ENCODE measurements at places on chromosomes 6 and 20.

GRCh38 chr6:67133973-67134372 lies 1426.9 kb upstream of the EYS start:
- no peak for DNase-seq

GRCh38 chr6:163339466-163339865 lies 75.1 kb upstream of the QKI start:
- no peak for DNase-seq

GRCh38 chr6:28589234-28589956 lies 63.7 kb downstream of the GPX5 start:
- peak; percentile 79 for DNase-seq

DNA sequence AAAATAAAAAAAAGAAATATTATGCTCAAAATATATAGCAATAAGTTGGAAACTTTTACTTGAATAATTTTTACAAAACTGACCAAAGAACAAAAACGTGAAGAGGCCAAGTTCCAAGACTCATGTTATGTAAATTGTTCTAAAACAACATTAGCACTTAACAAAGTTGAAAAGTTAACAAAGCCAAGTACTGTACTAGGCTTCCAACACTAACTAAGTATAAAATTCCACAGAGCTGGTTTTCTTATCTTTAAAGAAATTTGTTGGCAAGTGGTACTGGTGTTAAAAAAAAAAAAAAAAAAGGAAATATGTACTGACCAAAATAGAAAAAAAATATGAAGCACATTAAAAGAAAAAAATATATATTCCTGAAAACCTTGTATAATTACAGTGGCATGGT lies 127.8 kb downstream of the SLC16A10 start:
- no peak for DNase-seq
